Activated CD8-positive, alpha-beta memory T cell treated with anti-CD3 and anti-CD28 coated beads, Interleukin-2, amount 10 ng/mL, durations not matched to agents 7 days and 5 days (primary cell): ENCODE measurements at places on chromosomes 12 and 14.

DNA sequence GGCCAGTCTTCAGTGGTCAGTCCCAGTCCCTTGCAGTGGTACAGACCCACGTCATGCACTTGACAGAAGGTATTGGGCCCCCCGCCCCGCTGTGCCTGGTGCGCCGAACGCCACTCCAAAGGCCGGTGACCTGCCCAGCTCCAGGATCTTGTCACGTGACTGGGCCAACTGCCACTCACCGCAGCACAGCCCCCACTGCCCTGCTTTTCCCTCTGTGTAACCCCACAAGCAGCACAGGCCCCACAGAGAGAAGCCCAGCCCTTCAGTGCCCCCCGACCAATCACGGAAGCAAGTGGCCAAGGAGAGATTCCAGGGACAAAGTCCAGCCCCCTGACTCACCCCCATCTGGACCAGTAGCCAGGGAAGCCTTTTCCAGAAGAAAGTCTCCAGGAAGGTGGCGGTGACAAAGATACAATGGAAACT, 498 bp downstream of the GPR132 start:
- no peaks in the 10 kb centered on the region for H3K27me3 ChIP-seq
- peak overlapping the region; percentile 95 for H3K4me3 ChIP-seq
- peak overlapping the region; percentile 97 for H3K27ac ChIP-seq
- H3K36me3 ChIP-seq = peaks cover 14% of the 10 kb centered on the region

- no peak overlapping the region for H3K27ac ChIP-seq
- no peaks in the 10 kb centered on the region for H3K27me3 ChIP-seq
- H3K36me3 ChIP-seq = no peaks in the 10 kb centered on the region
- H3K4me1 ChIP-seq = peaks cover 62% of the 10 kb centered on the region
- DNase-seq = no peak
These were observed 8.7 kb upstream of the DDX47 start for GRCh38 chr12:12804432-12804886.

- no peak for DNase-seq
- no peak overlapping the region for H3K4me3 ChIP-seq
- H3K36me3 ChIP-seq = no peaks in the 10 kb centered on the region
- H3K27me3 ChIP-seq = no peaks in the 10 kb centered on the region
These were observed 150.9 kb upstream of the SLC16A7 start for GRCh38 chr12:59444932-59445331.

DNA sequence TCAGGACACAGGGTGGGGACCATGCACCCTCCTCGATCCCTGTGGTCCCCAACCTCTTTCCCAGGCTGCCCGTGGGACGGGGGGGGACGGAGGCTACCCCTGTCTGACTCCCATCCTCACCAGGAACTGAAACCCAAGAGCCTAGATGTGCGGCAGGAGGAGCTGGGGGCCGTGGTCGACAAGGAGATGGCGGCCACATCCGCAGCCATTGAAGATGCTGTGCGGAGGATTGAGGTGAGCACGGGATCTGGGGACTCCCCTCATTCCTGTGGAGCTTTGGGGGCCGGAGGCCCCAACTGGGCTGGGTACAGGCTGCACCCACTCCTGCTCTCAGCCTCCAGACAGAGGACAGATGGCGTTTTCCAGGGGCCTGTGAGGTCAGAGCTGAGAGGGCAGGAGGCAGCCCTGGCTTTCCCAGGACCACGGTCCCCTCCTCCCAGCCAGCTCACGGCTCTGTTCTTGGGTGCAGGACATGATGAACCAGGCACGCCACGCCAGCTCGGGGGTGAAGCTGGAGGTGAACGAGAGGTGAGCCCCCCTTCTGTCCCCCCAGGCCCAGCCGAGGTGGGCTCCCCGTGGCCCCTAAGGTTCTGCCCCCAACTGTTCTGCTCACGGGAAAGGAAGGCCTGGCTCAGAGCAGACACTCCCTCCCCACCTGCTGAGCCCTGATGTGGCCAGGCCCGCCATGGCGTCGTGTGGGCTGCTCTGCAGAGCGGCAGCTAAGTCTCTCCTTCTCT, 24.2 kb downstream of the HIP1R start:
- H3K4me3 ChIP-seq = no peak overlapping the region
- peaks cover 1% of the 10 kb centered on the region for H3K36me3 ChIP-seq
- no peaks in the 10 kb centered on the region for H3K4me1 ChIP-seq
- no peak for DNase-seq
- H3K27ac ChIP-seq = no peak overlapping the region

DNA sequence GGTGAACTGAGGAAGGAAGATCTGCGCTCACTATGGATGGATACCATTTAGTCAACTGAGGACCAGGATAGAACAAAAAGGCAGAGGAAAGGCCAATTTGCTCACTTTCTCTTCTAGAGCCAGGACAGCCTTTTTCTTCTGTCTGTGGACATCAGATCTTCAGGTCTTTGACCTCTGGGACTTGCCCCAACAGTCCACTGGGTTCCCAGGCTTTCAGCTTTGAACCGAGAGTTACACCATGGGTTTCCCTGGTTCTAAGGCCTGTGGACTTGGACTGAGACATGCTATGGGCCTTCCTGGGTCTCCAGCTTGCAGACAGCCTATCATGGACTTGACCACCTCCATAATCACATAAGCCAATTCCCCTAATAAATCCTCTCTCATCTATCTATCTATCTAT, 232.0 kb downstream of the IPO8 start:
- H3K27me3 ChIP-seq = no peaks in the 10 kb centered on the region
- H3K36me3 ChIP-seq = no peaks in the 10 kb centered on the region
- no peak for DNase-seq
- no peak overlapping the region for H3K4me3 ChIP-seq

DNA sequence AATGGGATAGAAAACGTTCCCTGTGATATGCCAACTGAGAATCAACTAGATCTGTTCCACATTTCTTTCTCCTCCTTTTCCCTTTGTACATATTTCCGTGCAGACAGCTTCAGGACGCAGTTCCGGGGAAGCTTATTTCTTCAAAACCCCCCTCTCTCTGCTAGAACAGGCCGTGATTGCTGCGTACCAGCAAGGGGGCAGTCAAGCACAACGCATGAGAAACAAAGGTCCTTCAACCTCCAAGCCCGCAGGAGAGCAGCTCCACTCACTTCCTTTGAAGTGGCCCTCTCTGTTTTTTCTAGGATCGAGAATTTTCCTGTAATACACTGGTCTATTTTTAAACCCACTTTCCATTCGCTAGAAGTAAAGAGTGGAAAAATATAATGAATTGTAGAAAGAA, 80.8 kb downstream of the ZNF664 start:
- peaks cover 3% of the 10 kb centered on the region for H3K36me3 ChIP-seq
- no peak for DNase-seq
- no peak overlapping the region for H3K27ac ChIP-seq
- H3K4me3 ChIP-seq = no peak overlapping the region
